Activated CD8-positive, alpha-beta memory T cell treated with anti-CD3 and anti-CD28 coated beads for 1 hour (primary cell): ENCODE measurements at places on chromosomes 16 and 17.

- DNase-seq: no peak
Measured at GRCh38 chr17:79809530-79810129, 12.8 kb upstream of the CBX8 start.

- no peak for DNase-seq
Measured at GRCh38 chr16:77285676-77286075, 86.5 kb downstream of the SYCE1L start.

- DNase-seq: no peak
Measured at GRCh38 chr17:3004925-3005324, 58.5 kb downstream of the OR1D5 start.

- DNase-seq: no peak
Measured at GRCh38 chr16:67277999-67278772, 1.1 kb upstream of the PLEKHG4 start.

DNA sequence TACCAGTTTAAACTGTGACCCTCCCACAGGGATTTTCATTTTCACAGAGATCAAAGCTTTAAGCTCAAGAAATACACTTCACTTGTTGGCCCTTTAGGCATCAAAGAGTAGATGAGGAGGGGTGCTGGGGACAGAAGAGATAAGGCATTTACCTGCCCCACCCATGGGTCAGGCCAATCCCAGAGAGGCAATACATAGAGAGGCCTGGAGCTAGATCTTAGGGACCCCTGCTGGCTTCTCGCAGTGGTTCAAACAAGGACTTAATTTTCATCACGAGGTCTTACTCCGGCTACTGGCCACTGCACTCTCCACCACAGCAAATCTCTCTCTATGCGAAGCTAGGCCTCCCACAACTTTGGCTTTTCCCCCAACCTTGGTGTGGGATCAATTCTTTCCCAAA is 46.6 kb downstream of the NOG start:
- DNase-seq: no peak

DNA sequence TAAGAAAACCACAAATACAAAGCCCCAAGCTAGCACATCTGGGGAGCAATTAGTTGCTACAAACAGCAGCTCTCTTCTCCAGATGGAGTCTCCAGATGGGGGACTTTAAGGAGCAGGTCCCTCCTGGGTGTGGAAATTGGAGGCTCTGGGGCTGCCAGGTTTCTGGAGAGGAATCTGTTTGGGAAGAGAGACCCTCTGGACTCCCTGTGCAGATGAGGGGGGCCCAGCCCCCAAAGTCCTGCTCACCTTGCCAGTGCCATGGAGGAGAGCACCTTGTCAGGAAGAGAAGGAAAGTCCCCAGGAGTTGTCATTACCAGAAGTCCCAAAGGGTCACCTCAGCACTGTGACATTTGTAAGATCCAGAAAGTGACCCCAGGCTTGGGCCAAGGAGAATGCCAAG is 14.8 kb downstream of the TEKT5 start:
- DNase-seq: no peak

DNA sequence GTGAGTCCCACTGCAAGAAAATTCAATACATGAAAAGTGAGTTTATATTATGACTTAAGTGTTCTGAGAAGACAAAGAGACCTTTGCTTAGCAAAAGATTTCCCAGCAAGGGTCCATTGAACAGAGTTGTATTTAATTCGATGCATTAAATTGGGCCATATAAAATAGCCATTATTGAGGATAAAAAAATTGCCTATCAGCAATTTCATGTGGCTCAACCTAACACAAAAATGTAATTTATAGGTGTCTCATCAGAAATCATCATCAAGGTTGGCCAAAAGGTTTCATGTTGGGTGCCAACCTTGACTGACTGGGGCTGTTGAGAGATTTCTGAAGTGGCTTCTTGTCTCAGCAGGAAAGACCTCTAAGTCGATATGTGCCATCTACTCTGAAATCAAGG is 84.8 kb upstream of the TOX3 start:
- DNase-seq: no peak

DNA sequence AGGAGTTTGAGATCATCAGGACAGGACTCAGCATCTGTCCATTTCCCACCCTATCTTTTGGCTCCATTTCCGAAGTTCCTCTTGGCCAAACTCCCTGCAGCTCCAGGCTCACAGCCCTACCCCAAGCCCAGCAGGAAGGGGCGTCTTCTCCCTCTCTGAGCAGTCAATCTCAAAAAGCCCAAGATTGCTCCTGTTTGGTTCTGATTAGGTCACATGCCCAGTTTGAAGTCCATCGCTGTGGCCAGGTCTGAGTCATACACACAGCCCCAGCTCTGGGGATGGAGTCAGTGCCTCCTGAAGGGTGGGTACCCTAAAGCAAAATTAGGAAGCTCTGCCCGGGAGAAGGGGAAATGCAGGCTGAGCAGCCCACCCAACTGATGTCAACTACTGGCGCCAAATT is 23.9 kb downstream of the SNX20 start:
- no peak for DNase-seq

GRCh38 chr17:76968707-76969597 is 100.7 kb downstream of the MGAT5B start:
- DNase-seq: peak; percentile 23

GRCh38 chr17:9890124-9890523 is 14.9 kb downstream of the RCVRN start:
- no peak for DNase-seq

GRCh38 chr16:17452922-17453321 is 17.8 kb downstream of the XYLT1 start:
- DNase-seq: no peak

- no peak for DNase-seq
Measured at GRCh38 chr16:83066011-83066410, 439.2 kb downstream of the CDH13 start.

DNA sequence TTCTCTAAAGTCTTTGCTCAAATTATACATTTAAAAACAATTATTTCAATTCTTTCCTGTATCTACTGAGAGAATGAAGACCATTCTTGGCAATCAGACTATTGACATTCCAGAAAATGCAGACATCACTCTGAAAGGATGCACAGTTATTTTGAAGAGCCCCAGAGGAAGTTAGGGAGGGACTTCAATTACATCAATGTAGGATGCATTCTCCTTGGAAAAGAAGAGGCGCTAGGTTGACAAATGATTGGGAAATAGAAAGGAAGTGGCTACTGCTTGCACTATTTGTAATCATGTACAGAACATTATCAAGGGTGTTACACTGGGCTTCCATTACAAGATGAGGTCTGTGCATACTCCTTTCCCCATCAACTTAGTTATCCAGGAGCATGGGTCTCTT is 74.3 kb downstream of the SSH2 start:
- DNase-seq: no peak

DNA sequence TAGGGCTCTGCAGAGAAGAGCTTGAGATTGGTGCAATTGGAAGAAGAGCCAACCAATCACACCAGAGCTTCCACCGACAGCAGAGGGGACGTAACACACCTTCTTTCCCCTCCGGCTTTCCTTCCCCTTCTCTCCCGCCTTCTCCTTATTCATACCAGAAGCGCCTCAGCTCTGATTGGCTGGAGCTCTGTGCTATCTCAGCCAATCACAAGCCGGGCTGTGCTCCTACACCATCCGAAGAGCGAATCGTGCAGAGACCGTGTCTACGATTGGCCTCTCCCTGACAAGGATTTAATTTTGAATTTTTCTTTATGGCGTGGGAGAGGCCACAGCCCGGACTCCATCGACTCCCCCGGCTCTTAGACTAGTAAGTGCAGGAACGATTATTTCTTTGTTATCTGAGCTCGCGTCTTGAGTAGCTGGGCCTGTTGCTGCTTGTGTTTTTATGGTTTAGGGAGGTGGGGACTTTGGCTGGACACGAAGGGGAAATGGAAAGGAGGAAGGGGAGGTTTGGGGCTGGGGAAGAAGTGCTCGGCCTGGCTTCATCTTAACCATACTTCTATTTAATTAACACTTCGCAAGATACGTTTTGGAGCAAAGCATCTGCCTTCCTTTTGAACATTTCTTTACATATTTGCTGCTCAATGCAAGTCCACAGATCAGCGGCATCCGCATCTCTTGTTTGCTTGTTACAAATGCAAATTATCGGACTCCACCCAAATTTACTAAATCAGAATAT is at the start of gene PRR11:
Gene PRR11 (plus strand): TSS at position 308 of the 739 bp plus-strand sequence. CDS start 14,007 bp downstream, outside the sequence.
- peak; percentile 74 for DNase-seq

DNA sequence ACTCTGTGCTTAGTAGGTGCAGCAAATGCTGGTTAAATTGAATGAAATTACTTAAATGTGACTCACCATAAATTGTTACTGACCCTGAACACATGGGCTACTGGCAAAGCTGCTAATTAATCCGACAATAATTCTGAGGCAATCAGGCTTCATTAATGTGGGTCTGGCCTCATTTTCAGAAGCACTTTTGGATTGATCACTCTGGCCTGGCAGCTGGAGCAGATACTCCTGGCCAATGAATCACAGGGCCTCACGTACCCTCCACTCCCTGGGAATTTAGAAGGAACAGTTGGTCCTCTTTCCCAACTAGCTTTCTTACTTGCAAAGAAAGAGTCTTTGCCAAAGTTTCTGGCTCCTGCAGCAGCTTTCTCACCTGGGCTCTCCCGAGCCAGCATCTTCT is 162.0 kb upstream of the ZKSCAN2 start:
- no peak for DNase-seq

GRCh38 chr16:79483336-79483735 is 117.2 kb downstream of the MAF start:
- DNase-seq: no peak

- no peak for DNase-seq
Measured at GRCh38 chr17:39104046-39104445, 47.4 kb downstream of the PLXDC1 start.

- DNase-seq: no peak
Measured at GRCh38 chr16:10613785-10614485, 33.5 kb upstream of the EMP2 start.

- no peak for DNase-seq
Measured at GRCh38 chr17:36851250-36851649, 86.0 kb upstream of the LHX1 start.

- DNase-seq: no peak
Measured at GRCh38 chr17:50520483-50520882, 12.1 kb upstream of the EPN3 start.

- DNase-seq: no peak
Measured at GRCh38 chr16:3548859-3549258, 28.3 kb downstream of the NLRC3 start.

DNA sequence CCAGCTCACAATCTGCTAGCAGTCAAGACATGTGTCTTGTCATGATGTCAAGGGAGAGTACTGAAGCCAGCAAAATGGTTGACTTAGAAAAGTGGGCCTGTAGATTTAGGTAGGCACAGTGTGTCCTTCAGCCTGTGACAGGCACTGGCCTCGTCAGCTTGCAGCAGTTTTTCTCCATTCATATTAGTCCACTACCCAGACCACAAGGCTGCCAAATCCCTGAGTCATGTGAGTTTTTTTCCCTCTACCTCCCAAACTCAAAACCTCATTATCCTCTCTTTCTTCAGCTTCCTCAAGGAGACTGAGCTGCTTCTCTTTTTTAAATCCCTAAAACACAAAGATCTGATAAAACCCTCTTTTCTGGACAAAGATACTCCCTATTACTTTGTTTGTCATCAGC is 102.6 kb upstream of the HS3ST3A1 start:
- no peak for DNase-seq

- DNase-seq: no peak
Measured at GRCh38 chr17:37847102-37847501, 77.1 kb upstream of the TBC1D3K start.

DNA sequence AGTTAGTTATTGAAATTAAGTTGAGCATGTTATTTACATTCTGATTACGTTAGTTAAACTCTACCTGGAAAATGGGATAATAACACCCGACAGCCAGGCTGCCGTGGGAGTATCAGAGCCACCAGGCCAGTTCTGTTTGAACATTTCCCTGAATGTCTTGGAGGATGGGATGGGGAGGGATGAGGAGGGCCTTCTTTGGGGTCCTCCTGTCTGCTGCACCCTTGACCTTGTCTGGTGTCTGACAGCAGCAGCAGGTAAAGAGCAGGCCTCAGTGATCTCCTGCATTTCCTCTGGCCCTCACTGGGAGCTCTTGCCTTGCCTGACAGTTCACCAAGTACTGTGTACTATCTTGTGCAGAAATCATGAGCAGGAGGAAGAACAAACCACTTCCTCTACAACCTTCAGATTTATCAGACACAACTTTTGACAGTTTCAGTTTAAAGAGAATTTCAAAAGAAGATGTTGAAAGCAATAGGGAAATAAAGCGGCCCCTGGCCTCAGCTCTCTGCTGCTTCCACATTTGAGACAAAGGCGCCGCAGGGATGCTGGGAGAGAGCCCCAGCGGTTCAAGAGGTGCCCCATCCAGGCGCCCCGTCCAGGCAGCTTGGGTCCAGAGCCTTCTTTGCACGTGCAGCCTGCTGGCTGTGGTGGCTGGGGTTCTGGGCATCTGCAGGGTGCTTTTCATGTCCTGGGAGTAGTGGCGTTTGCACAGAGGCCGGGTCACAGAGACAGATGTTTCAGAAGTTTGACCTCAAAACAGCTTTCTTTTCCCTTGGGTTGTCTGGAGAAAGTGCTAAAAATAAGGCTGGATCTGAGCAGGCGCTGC is 25.3 kb downstream of the CMIP start:
- no peak for DNase-seq
